NCI-H460 (cell line): ENCODE measurements at places on chromosomes 7 and 10.

DNA sequence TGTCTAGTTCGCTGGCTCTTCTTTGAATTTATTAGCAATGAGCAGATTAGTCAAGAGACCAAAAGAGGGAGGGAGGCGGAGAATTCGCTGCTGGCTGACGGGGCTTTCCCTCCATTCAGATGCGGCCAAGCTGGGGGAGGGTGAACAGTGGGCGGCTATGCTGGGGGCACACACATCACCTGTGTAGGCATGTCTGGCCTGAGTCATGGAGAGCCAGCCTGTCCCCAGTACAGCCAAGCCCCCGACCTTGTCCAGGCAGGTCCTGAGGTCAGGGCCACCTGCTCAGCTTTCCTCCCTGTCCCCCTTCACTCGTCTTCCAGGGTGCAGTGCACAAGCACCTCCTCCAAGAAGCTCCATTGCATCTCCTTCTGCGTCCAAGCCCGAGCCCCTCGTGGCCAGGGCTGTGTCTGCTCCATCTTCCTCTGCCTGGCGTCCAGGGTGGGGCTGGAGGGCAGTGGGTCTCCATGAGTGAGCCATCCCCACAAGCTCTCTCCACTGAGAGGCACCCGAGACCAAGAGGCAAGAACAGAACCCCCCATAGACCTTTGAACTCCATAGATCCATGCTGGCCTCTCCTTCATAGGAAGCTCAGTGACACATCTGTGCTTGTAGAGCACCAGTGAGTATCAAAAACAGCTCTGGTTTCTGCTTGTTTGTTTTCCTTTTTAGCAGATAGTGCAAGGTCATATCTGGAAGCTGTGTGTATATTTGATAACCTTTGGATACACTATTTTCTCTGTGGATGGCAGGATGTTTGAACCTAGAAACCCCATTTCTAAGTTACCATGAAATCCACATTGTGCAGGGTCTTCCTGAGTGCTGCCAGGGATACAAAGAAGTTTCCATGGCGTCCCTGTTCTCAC lies 1.9 kb upstream of the DEPP1 start:
- no peak for DNase-seq

GRCh38 chr10:16809074-16809718 lies 8.0 kb downstream of the RSU1 start:
- peak; percentile 30 for DNase-seq

GRCh38 chr10:87634311-87634710 lies 25.4 kb upstream of the PAPSS2 start:
- DNase-seq: no peak

DNA sequence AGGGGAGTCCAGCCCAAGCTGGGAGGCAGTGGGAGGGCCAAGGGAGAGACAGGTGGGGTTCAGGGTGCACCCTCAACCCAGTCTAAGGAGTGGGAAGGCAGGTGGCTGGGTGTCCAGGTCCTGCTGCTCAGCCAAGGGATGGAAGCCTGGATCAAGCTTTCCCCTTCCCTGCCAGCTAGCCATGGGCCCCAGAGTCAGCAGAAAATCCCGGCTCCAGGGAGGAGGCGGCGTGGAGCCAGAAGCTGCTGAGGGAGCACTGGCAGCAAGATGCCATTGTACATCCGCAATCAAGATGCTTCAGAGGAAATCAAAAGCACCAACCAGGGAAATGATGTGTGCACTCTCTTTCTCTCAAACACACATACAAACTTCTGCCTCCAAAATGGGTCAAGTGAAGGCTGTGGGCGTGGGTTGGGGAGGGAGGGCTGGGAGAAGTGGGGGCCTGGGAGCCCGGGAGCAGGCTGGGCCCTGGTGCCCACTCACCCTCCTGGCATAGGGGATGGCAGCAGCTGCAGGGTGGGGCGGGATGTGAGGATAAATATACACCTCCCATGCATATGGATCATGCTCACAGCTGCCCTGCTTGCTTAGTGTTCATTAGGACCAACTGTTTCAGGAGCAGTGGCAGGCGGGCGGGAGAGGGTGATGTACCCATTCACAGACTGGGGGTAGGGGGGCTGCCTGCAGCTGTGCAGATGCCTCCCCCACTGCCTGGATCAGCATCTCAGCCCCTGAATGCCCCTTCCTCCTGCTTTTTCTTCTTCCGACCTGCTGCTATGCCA lies 24.2 kb downstream of the TRIM8 start:
- no peak for DNase-seq

GRCh38 chr7:124914298-124914697 lies 15.3 kb downstream of the POT1 start:
- DNase-seq: no peak

- DNase-seq: no peak
Measured at GRCh38 chr7:30184791-30185487, 50.2 kb downstream of the MTURN start.

GRCh38 chr10:97080051-97080776 lies 105.5 kb downstream of the SLIT1 start:
- no peak for DNase-seq

DNA sequence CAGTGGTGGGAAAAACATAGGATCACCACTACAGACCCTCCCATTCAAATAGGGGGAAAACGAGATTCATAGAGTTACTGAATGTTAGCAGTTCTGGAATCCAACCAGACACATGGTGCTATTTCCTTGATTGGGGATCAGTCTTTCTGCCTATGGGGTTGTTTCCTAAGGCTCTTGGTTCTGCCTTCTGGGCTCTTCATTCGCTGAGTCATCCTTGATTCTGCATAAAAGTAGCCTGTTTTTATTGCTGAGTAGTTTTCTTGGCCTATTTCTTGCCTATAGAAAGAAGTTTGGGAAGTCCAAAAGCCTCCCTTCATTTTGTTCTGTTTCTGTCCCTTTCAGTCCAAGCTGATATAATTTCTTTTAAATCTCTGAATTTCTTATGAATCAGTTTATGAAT lies 99.3 kb upstream of the OIT3 start:
- DNase-seq: peak; percentile 29

DNA sequence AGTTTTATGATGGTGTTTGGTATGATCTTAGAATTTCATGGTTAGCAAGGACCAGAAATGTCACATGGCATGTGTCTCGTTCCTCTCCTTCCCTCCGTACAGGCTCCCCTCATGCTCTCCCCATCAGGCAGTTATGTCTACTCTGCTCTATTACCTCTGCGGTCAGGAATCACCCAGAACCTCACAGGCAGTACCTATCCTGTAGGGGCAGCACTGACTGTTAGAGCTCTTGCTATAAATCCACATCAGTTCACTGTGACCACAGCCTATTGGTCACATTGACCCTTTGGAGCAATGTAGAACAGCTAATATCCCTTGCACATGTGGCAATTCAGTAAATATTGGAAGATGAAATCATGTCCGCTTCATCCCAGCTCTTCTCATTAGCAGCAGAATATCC lies 151.8 kb downstream of the WNT2 start:
- DNase-seq: no peak

- DNase-seq: no peak
Measured at GRCh38 chr7:26944501-26945358, 80.3 kb upstream of the SKAP2 start.

DNA sequence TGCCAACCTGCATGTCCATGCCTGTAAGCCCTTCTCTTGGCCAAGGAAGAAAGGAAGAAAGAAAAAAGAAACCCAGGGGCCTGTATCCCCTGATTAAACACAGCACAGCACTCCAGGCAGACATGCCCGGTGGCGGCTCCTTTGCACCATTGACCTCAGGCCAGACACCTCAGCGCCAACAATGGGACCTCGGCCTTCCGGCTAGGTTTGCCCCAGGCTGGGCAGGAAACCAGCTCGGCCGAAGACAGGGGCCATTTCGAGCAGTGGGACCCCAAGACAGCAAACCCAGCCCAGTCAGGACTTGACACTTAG lies 2.8 kb downstream of the HOXA10 start:
- DNase-seq: no peak
